ENCODE measurements at places on chromosomes 12 and 14.

DNA sequence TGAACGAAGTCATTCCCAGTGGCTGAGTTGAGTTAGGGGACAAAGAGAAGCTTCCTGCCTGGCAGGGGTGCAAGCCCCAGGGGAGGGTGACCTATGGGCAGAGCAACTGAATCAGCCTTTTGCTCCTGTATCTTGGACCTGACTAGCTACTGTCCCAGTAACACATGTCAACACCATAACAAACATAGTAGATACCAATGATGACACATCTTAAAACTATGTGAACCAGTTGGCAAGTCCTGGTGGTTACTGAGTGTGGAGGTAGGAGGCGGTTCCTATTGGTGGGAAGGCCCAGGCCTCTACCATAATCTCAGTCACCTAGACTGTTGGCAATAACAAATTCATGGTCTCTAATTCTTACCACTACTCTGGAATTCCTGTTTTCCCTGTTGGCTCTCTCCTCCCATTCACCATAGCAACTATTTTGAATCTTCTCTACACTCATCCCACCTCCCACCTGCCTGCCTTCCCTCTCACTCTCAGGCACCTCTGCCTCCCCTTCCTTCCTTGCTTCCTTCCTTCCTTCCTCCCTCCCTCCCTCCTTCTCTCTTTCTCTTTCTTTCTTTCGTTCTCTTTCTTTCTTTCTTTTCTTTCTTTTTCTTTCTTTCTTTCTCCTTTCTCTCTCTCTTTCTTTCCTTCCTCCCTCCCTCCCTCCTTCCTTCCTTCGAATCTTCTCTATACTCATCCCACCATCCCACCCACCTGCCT, 8.1 kb upstream of the P2RX7 start:
- no peak for DNase-seq

DNA sequence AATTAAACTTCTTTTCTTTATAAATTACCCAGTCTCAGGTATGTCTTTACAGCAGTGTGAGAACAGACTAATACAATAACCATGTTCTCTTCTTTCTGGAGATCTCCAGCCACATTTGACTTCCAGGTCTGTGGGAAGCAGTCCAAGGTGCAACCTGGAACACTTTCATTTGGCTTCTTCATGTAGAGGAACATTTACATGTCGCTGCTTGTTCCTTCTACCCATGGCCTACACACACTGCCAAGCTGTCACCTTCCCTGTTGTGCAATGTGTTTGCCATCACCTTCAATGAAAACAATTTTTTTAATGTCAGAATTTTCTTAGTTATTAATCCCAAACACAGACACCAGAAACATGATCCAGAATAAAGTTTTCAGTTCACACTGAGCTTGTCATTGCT, 104.7 kb downstream of the PRKCH start:
- no peak for DNase-seq

DNA sequence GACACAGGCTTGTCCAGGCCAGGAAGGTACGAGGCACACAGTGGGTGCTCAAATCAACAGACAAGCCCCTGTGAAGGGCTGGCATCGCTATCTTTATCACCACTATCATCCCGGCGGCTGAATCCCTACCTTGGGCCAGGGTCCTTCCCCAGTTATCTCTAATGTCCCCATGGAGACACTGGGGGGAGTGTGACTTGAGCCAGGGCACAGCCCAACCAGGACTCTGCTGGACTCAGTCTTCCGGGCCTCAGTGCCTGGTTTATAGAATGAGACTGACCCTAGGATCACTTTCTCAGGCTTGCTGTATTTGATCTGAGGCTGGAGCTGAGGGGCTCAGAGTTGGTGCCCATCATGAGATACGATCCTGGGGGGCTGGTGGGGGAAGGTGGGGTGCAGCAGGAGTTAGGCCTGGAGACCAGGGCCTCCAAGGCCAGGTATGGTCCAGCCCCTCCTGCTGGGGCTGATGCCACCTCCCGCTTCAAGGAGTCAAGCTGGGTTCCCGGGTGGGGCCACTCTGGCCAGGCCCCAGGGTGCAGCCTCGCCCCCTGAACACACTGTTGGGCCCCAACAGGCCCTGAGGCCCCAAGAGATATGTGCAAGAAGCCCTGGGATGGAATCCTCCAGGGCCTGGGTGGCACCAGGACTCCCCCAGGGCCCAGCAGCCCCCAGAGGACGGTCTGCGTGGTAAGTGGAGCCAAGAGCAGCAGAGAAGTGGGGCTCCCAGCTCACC, 11.8 kb downstream of the BEGAIN start:
- no peak for DNase-seq

- DNase-seq, result no peak
These were observed 4.1 kb upstream of the PIK3C2G start for GRCh38 chr12:18257251-18257650.
